CD4-positive, alpha-beta T cell treated with Interleukin-10 for 1 hour (primary cell): ENCODE measurements at places on chromosomes 11 and 22.

- DNase-seq = no peak
These were observed 1.6 kb downstream of the HNRNPUL2 start for GRCh38 chr11:62725646-62726045.

GRCh38 chr22:32185821-32186220 lies 19.1 kb downstream of the RFPL2 start:
- DNase-seq = no peak

DNA sequence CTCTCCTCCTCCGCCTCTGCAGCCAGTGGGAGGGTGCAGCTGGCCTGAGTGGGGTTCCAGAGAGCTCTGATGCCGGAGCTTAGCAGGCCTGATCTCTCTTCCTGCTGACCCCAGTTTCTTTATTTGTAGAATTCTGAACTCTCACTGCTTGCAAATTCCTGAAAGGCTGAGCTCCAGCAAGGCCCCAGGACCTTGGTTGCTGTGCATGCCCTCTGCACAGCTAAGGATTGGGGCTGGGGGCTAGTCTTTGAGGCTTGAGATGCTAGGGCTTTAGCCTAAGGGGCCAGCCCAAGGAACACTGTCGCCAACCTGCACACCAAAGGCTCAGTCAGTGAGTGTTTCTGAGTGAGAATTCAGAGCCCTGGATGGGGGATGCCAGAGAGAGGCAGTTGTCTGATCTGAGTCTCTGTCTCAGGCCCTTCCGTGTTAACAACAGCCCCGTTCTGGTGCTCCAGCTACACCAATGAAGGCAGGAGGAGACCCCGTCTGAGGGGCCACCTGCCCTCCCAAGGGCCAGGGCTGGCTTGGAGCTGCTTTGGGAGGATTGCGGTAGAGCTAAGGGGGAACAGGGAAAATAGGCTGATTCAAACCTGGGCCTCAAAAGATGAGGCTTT lies 106.0 kb upstream of the LMO1 start:
- no peak for DNase-seq

- DNase-seq = no peak
These were observed 142.4 kb downstream of the DDX10 start for GRCh38 chr11:108807262-108807661.

- DNase-seq = no peak
These were observed 1.8 kb downstream of the DEPDC7 start for GRCh38 chr11:33017478-33017877.

GRCh38 chr11:96307776-96308140 lies 35.2 kb downstream of the MAML2 start:
- DNase-seq = no peak

DNA sequence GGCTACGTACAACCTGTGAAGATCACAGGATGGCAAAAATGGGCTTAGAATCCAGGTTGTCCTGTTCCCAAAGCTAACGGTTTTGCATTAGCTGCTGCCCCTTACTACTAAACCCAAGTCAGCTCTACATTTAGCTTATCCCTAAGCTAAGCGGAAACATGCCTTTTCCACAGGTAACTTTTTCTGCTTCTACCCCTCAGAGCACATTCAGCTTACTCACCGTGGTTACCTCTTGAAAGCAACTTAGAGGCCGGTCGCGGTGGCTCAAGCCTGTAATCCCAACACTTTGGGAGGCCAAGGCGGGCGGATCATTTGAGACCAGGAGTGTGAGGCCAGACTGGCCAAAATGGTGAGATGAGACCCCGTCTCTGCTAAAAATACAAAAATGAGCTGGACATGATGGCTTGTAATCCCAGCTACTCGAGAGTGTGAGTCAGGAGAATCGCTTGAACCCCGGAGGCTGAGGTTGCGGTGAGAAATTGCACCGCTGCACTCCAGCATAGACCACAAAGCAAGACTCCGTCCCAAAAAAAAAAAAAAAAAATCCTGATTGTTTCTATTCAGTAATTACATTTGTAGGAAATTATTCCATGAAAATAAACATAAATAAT lies 790 bp upstream of the TMEM41B start:
- DNase-seq = no peak

- no peak for DNase-seq
These were observed 1.1 kb upstream of the MTMR2 start for GRCh38 chr11:95925011-95925410.

DNA sequence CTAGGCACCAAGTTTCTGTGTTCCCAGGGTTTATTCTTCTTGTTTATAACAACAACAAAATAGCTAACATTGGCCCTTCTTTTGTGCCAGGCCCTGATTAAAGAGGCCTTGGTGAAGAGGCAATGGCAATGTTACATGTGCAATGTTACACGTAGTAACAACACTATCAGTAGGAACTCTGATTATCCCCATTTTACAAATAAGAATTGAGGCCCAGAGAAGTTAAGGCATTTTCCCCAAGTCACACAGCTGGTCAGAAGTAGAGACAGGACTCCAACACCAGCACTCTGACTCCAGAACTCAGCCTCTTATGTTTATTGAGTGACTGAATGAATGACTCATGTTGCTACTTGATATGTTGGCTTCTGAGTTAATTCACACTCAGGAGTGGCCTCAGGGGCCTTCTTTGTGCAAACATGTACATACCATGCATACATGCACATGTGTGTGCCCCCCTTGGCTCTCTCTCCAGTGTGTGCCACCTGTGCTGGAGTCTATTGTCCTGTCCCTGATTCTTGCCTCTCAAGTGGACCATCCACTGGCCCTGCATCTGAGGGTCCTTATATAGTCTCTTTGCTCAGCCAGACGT lies 98.4 kb downstream of the TP53I11 start:
- no peak for DNase-seq

- DNase-seq = no peak
These were observed 12.2 kb upstream of the NNMT start for GRCh38 chr11:114284021-114284420.

DNA sequence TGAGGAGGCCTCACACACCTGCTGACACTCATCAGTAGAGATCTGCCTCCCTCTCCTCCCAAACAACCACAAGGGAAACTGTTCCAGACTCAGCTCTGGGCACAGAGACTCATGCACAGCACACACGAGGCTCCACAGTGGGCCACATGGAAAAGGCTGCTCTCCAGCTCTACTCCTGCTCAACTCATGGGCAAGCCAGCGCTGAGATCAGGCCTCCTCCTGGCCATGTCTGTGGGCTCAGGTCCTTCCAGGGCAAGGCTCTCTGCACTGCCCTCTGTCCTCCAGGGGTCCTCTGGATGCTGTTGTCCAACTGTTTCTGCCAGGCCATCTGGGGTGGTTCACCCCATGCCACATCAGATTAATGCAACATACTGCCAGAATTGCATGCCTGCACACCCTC lies 46.0 kb downstream of the PLEKHA7 start:
- DNase-seq = no peak
